Panc1 (cell line): ENCODE measurements at places on chromosomes 3 and 15.
A peak's percentile ranks its signal among the peaks of the same experiment; 100 is the strongest.

GRCh38 chr15:74326746-74327145 lies 40.7 kb downstream of the CYP11A1 start:
- H3K4me3 ChIP-seq = no peak overlapping the region
- no peak for DNase-seq
- H3K27me3 ChIP-seq = no peaks in the 10 kb centered on the region
- no peaks in the 10 kb centered on the region for H3K36me3 ChIP-seq

- H3K4me3 ChIP-seq = no peak overlapping the region
- H3K36me3 ChIP-seq = no peaks in the 10 kb centered on the region
- no peak for DNase-seq
- H3K27me3 ChIP-seq = no peaks in the 10 kb centered on the region
- no peaks in the 10 kb centered on the region for H3K4me1 ChIP-seq
Observed at GRCh38 chr15:84969257-84969656, 12.4 kb upstream of the PDE8A start.

DNA sequence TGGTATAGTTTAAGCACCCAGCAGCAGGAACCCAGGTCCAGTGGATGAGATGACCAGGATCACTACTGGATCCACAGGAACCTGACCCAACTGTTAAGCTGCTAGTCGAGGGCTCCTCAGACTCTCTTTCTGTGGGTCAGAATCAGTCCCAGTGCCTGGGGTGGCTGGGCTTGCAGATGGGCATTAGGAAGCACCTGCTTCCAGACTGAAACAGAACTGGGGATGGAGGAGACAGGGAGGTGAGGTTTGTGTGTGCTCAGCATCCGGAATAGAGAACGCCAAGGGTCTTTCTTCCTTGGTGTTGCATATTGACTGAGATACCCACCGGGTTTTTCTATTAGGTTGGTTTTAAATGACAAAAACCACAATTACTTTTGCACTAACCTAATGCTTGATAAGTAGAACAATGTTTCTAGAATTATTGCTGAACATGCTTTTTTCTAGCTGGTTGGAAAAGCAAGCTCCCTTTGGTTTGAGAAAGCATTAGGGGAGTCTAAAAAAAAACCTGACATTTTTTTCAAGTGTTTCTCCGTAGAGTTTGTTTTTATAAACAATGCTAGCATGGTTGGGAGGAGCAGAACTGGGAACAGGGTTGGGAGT lies 779 bp downstream of the ST3GAL6 start:
- DNase-seq = no peak
- no peaks in the 10 kb centered on the region for H3K4me1 ChIP-seq
- no peak overlapping the region for H3K27ac ChIP-seq
- H3K36me3 ChIP-seq = no peaks in the 10 kb centered on the region
- no peak overlapping the region for H3K4me3 ChIP-seq
- H3K27me3 ChIP-seq = peaks cover 10% of the 10 kb centered on the region; the same call in 1 of the 2 replicates

DNA sequence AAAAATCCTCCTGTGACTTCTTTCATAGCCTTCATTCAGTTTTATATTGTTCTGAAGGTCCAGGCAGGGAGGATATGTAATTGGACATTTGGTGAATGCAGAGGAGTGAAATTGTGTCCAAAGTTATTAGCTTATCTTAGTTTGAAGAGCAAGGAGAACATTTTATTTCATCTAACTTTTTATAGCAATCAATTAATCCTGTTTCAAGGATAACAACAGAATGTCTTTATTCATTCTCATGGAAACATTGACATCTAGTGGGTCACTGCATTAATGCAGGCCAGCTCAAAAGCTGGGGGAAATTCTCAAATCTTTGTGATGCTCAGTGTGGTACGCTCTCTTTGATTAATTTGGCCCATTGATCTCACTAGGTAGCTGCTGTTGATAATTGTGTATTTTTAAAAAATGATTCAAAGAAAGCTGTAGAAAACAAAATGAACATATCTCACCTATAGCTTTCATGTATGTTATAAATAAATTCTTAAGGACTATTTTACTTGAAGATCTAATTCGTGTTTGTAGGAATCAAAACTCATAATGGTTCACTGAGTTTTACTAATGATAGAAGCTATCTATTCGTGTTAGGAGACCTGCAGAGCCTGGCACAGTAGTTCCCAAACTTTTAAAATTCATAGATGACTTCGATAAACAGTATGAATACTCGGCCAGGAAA lies 150.8 kb upstream of the KCNMB2 start:
- H3K27ac ChIP-seq = peak overlapping the region; percentile 87
- H3K27me3 ChIP-seq = no peaks in the 10 kb centered on the region
- peaks cover 18% of the 10 kb centered on the region for H3K4me1 ChIP-seq
- DNase-seq = peak; percentile 32
- H3K36me3 ChIP-seq = no peaks in the 10 kb centered on the region
